ENCODE measurements at places on chromosomes 7 and 10. TPM values are rescaled to one million over a fixed set of nuclear protein-coding genes. Genes with fewer than 3 reads are reported as not detected.

DNA sequence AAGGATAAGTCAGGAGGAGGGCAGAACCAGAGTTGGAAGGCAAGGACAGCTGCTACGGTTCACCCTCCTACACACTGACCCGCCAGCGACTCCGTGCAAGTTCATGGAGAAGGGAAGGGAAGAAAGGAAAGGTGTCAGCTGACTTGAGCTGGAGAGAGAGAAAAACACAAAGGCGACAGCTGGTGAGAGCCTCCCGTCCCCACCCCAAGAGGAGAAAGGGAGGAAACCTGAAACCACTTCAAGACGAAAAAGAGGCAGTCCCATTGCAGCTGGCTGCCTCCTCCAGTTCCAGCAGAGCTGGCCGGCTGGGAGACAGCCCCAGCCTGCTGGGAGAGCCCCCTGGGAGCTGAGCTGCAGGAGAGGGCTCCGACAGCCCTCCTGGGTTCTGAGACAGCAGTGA is 75.2 kb downstream of the PARD3 start:
- DNase-seq = peak; percentile 19

- no peak for DNase-seq
These were observed 1110.6 kb downstream of the TYW1 start for GRCh38 chr7:68107261-68107660.

The TAC1 gene
- total RNA-seq = not detected

DNA sequence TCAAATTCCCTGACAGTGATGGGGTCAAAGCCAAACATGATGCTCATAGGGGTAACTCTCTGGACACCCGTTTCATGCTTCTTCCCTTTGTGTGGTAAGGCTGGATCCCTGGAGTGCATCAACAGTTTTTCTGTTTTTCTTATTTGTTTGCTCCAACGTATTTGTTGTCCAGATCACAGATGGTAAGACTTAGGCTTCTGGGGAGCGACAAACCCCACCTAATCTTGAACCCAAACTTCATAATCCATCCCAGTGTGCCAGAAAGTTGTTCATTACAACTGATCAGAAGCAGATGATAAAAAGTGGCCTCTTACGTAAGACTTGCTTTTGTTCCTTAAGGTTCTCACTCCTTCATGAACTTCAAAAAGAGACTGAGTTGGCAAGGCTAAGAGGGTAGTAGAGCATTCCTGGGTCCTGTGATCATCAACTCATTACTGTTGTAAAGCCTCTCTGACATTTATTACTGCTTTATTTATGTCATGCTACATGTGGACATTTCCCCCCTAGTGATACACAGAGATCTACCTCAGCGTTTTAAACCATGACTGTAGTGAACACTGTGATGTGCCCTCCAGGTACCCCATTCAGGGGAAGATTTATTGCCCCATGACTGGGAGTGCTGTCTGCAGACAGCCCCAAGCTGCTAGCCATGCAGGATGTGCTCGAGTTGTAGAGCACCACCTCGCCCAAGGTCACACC is 125.6 kb downstream of the CCDC71L start:
- DNase-seq = no peak

DNA sequence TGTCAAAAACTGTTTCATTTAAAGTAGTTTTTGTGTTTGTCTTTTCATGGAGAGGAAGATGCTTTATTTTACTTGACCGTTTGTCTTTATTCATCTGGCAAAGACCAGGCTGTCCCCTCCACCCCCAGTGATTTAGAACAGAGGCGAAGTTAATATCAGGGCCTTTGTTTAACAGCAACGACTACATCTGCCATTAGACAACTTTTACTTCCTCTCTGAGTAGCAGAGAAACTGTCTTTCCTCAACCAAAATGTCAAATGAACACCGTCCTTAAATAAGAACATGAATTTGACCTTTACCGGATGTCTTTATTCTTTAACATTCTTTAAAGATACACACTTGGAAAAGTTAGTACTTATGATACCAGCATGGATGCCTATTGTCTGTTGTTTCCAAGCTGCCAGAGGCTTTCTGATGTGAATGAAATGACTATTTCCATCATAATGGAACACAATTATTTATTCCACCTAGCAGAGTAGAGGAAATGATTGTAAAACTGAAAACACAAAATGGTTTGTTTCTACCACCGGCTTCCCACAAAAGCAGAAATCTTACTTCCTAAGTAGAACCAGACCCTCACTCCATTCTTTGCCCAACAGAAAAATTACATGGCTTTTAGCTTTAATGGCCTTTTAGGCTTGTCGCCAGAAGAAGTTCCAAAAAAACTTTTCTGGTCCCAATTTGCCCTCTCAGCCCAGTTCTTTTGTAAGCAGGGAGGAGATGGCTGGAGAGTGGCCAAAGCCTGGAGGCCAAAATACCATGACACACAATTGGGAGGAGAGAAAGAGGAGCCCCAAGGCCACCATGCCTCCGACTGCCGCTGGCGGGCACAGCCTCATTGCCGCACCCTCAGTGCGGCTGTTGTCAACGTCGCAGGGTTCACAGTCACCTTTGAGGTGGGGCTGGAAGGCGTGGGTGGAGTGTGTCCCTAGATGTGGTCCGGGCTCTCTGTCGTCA is 168.5 kb downstream of the TEX36 start:
- DNase-seq = no peak

GRCh38 chr7:67100956-67101361 is 104.3 kb downstream of the TYW1 start:
- no peak for DNase-seq

The MRLN gene
- not detected for total RNA-seq

All from MG63 (cell line).